Stimulated activated CD8-positive, alpha-beta memory T cell treated with anti-CD3 and anti-CD28 coated beads, Interleukin-2, amount 100 ng/mL, for 1 hour (primary cell): ENCODE measurements at places on chromosomes 4 and X.

DNA sequence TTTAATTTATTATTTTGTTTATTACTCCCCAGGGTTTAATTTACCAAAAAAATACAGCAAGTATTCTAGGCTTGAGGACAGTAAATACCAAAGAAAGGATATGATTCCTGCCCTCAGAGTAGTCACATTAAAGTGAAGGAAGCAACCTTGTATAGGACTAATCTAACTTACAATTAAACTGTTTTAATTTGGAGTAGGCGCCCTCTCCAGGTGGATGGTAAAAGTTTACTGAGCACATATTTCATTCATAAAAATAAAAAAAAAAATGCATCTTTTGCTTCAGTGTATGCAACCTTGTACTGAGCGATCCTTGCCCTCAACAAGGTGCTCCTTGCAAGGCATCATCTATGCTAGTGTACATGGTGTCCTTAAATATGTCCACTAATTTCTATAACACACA lies 72.0 kb upstream of the MAGEB16 start:
- no peak for DNase-seq

- no peak for DNase-seq
These were observed 898.8 kb downstream of the C4orf33 start for GRCh38 chr4:129994715-129995114.

DNA sequence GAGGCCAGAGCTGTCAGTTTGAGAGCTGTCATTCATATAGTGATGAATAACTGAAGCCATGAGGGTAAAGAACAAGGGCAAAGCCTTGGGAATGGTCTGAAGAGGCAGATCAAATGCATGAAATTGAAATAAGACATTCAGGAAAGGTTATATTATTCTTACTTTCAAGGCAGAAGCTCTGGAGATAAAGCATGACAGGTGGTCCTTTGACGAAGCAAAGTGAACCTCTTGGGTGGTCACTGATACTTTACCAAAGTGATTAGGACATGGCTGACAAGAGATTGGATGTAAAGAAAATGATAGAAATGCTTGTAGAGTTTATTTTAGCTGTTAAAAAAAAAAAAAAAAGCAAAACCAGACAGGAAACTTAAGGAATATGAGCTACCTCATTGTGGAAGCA lies 634.0 kb upstream of the FTHL17 start:
- DNase-seq, result no peak

DNA sequence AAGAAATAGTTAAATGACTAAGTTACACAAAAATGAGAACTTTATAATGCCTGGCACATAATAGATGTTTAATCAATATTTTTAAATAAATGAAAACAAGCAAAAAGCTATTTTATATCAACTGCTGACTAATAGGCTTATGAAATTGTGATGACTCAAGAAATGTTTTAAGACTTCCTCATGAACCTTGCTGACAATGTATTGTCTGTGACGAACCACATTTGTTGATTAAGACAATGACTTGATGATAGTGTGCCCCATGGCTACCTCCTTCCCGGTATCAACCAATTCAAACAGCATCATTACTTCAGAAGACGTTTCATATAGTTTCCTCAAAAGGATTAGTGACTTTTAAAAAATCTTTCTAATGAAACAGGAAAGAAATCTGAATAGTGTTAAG lies 7.9 kb downstream of the CXCL6 start:
- DNase-seq, result no peak

DNA sequence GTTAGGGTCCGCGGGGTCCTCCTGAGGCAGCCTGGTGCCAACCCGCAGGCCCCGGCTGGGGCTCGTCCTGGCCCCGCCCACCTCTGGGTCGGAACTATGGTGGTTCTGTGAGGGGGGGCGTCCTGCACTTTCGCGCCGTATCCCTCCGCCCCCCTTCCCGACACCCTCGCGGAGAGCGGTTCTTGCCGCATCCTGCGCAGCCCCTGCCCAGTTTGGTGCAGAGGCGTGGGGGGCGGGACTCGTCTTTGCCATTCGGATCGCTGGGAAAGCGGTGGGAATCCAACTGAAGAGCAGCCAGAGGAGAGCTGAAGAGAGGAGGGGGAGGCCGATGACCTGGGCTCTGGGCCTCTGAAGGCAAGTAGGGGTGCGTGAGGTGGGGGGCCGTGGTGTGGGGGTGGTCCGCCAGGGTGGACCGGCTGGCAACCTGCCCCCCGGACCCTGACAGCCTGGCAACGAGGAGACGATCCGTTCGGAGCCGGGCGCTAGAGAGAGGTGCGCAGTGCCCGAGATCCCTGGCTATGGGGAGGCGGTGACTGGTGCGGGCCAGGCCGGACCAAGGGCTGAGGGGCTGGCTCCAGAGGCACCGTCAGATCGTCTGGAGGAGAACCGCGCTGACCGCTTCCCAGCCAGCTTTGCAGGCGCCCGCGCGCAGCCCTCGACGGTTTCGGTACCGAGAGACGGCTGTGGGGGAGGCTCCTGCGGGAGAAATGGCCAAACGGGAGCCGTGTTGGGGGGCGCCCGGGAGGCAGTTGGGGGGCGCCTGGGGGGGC lies at the start of gene GPRASP1:
Gene GPRASP1, plus strand, starts transcription at position 242 of the 770 bp plus-strand sequence. CDS start 2,431 bp downstream, outside the sequence.
- DNase-seq, result peak; percentile 36

GRCh38 chr4:70721747-70722146 lies at the start of gene RUFY3:
Gene RUFY3 (plus strand): TSS chr4:70721964. CDS start chr4:70722574, 610 bp downstream.
- no peak for DNase-seq

DNA sequence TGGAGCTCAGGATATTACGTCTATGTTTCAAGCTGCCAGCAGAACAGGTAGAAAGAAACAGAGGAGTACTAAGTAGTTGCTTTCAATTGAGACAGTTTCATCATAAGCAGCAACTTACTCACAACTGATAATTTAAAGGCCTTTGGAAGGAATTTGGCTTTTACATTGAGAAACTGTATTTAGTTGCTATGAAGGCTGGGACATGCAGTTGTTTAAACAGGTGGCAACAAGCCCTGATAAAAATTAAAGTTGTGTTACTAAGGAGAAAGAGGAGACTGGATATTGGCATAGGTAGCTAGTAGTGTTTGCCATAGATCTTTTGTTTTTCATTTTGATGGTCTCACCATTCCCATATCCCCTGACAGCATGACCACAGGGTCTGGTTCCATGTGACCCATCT lies 18.4 kb downstream of the MID1IP1 start:
- DNase-seq, result no peak

DNA sequence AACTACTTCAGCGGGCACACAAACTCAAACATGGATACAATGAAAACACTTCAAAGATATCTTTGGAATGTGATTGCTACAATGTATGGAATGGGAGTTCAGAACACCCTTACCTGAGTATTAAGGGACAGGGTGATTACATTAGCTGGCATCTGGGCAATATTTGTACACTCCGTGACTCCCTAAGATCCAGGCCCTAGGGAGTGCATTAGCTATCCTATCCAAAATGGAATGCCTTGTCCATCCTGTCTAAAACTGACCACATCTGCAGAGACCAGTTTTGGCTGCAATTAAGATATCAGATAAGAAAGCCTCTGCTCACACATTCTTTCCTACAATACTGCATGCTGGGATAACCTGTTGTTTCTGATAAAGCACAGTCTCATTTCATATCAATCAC lies 176.6 kb upstream of the EMCN start:
- DNase-seq, result no peak

- no peak for DNase-seq
These were observed 29.8 kb downstream of the DCAF8L2 start for GRCh38 chrX:27619975-27620374.

GRCh38 chr4:154491341-154492271 lies at the start of gene DCHS2:
Gene DCHS2 (minus strand): TSS chr4:154491799. CDS start chr4:154491355, 444 bp downstream.
- no peak for DNase-seq
